ENCODE measurements at places on chromosomes 12 and 14. TPM values are rescaled to one million over a fixed set of nuclear protein-coding genes. Genes with fewer than 3 reads are reported as not detected.

- no peak for DNase-seq
Observed at GRCh38 chr12:54300225-54300731, 537 bp downstream of the NFE2 start.

DNA sequence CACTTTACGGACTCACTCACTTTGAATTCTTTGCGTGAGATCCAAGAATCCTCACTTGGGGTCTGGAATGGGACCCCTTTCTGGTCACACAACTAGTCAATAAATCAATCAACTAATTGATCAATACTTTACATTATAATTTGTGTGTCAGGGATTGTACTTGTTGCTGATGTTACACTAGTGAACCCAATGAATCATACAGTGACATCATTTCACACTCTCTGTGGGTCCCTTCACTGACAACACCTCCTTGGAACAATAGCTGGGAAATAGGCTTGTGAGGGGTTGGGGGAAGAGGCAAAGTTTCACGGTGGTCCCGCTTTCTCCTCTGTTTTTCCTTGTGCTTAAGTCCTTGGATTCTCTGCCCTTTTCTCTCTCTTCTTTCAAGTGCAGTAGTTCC, 35.0 kb downstream of the TPH2 start:
- DNase-seq, result no peak

DNA sequence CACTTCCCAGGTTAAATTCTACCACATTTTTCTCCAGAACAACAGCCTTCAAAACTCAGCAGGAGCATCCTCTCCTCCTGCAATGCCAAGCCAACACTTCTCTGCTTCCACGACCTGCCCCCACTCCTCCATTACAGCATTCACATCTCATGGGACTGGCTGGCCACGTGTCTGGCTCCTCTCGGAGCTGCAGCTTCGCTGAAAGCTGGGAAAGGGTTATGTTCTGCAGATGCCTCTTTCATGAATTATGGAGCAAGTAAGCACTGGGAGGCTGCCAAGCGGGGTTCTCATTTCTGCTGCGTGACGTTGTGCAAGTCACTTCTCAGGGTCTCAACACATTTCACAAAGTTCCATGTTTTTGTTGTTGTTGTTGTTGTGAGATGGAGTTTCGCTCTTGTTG, 142.2 kb upstream of the RFLNA start:
- no peak for DNase-seq

- DNase-seq, result no peak
Observed at GRCh38 chr14:36747411-36748184, 85.9 kb downstream of the PAX9 start.

- no peak for DNase-seq
Observed at GRCh38 chr14:100321473-100322137, 1.5 kb upstream of the SLC25A47 start.

GRCh38 chr14:72094844-72095582, 162.8 kb downstream of the RGS6 start:
- no peak for DNase-seq

DNA sequence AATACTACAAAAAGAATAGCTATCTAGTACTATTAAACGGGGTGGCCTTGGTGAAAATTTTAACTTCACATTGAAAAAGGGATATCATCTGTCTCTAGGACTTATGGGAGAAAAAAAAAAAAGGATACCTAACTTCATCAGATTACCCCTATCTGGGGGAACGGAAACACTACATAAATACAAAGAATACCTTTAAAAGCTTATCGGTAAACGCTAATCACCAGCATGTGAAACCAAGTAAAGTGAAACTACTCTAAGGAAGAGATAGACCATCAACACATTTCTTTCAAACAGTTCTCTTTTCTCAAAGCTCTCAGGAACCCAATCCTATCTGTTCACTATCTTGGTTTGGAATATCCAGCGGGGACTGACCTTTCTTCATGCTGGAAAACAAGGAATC, 3.5 kb downstream of the KICS2 start:
- no peak for DNase-seq

DNA sequence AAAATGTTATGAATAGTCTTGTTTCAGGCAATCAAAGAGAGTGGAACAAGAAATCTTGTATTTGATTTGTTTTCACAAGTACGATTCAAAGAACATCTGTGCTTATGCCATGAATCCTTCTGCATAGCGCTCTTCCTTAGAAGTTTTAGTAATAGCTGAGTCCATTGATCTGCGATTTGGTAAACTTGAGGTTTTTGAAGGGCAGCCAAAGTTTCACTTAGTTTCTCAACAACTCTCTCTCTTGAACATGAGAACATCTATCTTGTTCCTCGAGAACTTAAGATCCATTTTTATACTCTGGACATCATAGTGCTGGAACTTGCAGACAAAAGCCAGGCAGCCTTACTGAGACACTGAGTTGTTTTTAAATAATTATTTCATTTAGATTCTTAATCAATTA, 96.2 kb upstream of the USP15 start:
- no peak for DNase-seq

DNA sequence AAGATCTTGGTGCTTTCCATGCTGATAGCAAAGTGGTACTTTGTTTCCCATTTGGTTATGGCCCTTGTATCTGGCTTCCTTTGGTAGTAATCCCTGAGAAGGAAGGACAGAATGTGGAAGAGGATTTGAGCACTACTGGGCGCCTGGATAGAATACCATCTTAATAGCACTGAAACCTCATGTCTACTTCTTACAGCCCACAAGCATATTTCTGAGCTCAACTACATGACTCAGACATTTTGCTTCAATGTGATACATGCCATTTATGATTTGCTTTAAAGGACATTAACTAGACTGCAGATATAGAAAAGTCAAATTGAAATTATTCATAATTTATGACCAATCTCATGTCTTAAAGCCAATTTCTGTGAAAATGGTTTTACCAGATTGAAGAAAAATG, 80.4 kb downstream of the LIN7A start:
- no peak for DNase-seq

The SPTB gene
- 6.8 TPM for total RNA-seq

GRCh38 chr12:129863938-129864337, 39.9 kb downstream of the TMEM132D start:
- no peak for DNase-seq

The A2ML1 gene
- 4.1 TPM for total RNA-seq

- no peak for DNase-seq
Observed at GRCh38 chr12:118334241-118334640, 38.5 kb downstream of the TAOK3 start.

- DNase-seq, result no peak
Observed at GRCh38 chr12:118315821-118316220, 56.9 kb downstream of the TAOK3 start.

The NAV3 gene
- 97.2 TPM for total RNA-seq

The HOXC4 gene
- total RNA-seq, result 1.6 TPM

The GLTP gene
- total RNA-seq, result 60.2 TPM

GRCh38 chr12:25894759-25895158, 63.7 kb upstream of the RASSF8 start:
- no peak for DNase-seq

DNA sequence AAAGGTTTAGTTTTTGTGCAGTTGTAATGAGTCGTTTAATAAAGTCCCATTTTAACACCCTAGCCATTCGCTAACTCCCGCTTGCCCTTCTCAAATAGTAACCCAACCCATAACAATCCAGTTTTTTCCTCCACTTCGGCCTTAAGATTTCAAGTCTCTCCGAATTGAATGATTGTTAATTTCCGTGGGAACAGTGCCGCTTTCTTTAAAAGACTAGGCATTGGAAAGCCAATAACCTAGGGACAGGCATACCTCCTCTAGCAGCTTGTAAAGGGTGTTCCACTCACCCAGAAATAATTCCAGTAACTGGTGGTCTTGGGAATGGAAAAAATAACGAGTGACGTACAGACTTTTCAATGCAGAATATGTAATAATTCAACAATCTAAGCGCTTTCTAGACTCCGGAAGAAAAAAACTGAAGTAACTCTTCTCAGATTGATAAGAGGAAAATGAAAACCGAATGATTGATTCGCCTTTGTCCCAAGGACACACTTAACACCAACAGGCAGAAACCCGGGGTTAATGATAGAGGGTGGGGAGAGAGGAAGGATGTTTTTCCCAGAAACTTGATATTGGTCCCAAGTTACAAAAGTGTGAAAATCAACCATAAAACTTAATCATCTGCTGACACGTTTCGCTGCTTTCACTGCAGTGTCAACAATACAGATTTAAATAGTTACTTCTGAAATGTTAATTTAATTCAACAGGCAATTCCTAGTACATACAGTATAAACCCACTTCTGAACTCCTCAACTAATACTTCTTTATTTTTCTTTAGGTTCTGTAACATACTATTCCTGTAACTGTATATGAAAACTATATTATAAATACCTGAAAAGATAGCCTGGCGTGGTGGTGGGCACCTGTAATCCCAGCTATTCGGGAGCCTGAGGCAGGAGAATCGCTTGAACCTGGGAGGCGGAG, 1.0 kb upstream of the SINHCAF start:
- DNase-seq, result no peak

The CCDC88C gene
- 19.7 TPM for total RNA-seq

GRCh38 chr12:22283006-22283506, 51.5 kb downstream of the ST8SIA1 start:
- no peak for DNase-seq

The ABCD2 gene
- total RNA-seq, result 5.1 TPM

- DNase-seq, result no peak
Observed at GRCh38 chr14:105526776-105527380, 495 bp downstream of the TMEM121 start.

- DNase-seq, result no peak
Observed at GRCh38 chr14:67533754-67534085, 630 bp downstream of the PLEKHH1 start.

The AGAP2 gene
- total RNA-seq, result 1.4 TPM

- DNase-seq, result no peak
Observed at GRCh38 chr12:67697443-67697842, 48.9 kb downstream of the DYRK2 start.

DNA sequence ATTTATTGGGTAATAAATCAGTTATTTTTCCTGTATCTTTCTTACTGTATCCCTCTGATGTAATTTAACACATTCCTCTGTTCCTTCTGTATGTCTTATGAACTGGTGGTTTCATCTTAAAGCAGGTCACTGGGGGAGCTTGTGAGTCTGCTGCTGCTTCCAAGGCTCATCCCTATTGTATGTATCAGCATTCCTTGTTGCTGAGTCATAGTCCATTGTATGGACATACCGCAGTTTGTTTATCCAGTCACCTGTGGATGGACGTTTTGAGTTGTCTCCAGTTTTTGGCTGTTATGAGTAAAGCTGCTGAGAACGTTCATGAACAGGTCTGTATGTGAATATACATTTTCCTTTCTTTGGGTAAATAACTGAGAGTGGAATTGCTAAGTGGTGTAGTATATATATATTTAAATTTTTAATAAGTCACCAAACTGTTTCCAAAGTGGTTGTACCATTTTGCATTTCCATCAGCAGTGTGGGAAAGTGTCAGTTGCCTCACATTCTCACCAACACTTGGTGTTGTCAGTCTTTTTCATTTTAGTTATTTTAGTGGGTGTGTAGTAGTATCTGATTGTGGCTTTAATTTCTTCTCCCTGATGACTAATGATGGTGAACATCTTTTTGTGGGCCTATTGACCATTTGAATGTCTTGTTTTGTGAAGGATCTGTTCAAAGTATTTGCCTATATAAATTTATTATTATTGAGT, 82.7 kb downstream of the BEGAIN start:
- DNase-seq, result no peak

The MMP17 gene
- 3.9 TPM for total RNA-seq

- DNase-seq, result no peak
Observed at GRCh38 chr12:65619018-65619417, 205.3 kb upstream of the HMGA2 start.

DNA sequence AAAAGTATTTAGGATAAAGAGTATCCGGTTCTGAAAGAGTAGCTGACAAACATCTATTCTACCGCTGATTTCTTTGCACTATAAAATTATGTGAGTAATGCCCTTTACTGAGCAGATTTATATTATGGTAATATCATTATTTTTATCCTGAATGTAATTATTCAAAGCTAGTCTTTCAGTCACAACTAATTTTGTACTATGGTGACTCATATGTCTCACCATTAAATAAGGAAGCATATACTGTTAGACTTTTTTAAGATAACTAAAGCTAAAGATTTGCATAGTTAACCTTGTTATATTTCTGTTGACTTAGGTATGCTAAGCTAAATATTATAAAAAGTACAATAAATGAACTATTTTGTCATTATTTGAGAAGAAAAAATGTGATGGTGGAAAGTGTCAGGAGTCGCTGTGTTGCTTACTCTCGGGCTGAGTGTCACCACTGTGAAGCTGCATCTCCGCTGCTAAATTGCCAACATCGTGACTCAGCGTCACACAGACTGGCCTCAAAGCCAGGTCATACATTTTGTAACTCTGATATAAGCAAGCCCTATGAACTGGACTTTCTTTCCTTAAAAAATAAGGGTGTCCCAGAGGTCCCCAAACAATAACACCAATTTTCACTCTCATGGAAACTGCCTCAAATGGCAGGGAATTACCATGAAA, 69.1 kb upstream of the SSTR1 start:
- DNase-seq, result no peak

DNA sequence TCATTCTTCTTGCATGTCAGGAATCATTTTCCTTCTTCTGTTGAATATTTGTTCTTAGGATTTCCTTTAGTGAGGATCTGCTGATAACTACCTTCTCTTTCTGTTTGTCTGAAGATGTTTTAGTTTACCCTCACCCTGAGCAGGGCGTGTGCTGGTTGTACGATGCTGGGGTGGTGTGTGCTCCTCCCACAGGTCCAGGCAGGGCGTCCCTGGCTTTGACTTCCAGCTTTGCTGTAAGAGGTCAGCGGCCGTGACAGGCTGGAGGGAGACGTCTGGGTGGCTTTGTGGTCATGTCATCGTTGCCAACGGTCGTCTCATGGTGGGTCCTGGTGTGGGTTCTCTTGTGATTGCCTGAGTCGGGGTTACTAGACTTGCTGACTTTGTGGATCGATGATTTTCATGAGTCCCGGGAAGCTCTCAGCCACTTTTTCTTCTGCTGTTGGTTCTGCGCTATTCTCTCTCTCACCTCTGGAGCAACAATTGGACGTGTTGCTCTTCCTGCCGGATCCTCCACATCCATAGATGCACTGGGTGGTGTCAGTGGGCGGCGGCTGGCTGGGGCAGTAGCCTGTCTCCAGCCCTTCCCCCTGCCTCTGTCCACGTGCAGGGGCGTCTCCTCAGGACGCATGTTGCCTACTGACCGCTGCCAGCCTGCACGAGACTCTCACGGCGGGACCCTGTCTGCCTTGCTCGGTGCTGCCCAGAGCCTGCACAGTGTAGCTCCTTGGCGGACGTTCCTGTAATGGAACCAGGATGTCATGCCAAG, 8.4 kb downstream of the PACS2 start:
- no peak for DNase-seq

- no peak for DNase-seq
Observed at GRCh38 chr12:65612440-65612839, 211.8 kb upstream of the HMGA2 start.

DNA sequence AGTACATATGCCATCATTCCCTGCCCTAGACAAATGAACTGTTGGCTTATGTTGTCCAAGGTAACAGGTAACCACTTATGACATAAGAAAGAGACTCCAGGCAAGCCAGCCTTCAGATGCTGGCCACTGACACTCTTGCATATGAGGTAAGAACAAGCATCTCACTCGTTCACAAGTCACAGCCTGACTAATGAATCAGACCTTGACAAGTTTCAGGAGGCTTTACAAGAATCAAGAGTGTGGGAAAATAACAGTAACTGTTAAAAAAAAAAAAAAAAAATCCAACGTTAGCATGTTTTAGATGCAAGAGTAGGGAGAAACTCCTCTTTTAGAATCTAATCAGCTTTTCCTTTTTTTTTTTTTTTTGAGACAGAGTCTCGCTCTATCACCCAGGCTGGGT, 40.7 kb downstream of the ZFYVE1 start:
- no peak for DNase-seq

The OGFOD2 gene
- total RNA-seq, result 6.5 TPM

The TRIAP1 gene
- 12.4 TPM for total RNA-seq

The BCAT1 gene
- total RNA-seq, result 87.3 TPM

GRCh38 chr14:71245659-71246361, 338.6 kb downstream of the PCNX1 start:
- no peak for DNase-seq

Data from urinary bladder (tissue), 4 donors.